Hepatic stellate cell (primary cell): ENCODE measurements at places on chromosomes 7 and 10.

GRCh38 chr7:29270594-29271318, 76.2 kb downstream of the CHN2 start:
- DNase-seq, result no peak

DNA sequence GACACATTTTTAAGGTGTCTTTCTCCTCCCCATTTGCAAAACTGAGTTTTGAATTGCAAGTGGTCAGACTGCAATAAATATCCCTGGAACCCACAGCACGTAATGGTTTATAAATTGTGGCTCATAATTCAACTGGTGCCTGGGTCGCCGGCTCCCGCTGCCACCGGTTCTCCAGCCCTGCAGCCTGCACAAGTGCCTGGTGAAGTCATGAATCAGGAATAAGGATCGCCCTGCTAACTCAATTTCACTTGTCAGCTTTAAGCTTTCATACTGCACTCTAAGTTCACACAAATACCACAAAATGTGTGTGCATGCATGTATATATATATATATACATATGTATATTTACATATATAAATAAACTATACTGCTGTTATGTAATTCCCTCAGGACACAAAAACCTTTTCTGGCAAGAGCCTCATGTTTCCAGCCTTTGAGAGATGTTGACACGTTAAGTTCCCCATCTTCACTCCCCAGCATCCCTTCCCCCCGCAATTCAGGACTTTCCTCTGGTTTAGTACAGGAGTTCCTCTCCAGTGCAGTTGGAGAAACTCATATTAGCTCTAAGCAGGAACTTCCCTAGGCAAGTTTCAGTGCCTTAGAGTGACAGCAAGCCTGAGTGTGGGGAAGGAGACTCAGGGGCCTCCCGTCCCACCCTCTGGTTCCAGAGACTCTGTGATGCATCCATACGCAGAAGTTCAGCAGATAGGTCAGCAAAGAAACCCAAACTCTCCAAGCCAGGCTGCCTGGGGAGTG, 129.2 kb upstream of the UNC5B start:
- DNase-seq, result no peak

DNA sequence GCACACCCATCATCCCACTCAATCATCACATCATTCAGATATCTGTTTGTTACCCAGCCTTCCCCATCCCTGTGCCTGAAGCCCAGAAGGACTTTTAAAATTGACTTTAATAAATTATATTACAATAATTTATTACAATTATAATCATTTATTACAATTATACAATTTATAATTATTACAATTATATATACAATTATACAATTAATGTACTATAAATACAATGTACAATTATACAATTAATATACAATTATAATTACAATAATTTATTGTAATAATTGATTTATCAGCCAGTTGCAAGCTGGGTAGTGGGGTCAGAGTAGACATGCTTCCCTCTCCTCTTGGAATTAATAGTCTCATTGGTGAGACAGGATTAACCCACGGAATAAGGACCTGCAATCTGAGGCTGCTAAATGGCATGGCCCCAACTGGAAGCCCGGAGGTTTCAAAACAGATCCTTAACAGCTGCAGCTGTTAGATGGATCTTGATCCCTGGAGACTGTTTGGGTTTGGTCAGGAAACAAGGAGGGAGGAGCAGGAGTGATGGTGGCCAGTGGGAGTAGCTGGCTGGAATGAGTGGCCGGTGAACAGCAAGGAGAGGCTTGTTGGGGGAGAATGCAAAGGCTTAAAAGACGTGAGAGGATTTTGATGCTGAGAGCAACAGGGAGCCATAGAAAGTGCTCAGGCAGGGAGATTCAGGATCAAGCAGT, 402.8 kb upstream of the PODXL start:
- no peak for DNase-seq

DNA sequence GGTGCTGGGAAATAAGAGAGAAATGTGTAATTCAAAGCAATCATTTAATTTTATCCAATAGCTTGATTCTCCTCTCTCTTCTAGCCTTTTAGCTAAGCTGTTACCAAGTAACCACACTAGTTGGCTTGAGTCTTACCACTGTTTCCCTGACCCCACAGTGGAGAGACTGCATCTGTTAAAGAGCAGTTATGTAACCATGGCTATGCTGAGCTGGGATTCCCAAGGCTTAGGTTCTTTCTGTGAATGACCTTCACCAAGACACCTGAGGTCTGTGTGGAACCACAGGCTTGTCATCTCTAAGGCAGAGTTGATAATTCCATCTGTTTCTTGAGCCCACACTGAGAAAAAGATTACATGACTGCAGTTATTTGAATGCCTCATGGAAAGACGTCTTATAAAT, 47.7 kb upstream of the ATRNL1 start:
- DNase-seq, result no peak

- DNase-seq, result no peak
Observed at GRCh38 chr7:35695473-35695850, 527 bp upstream of the HERPUD2 start.

DNA sequence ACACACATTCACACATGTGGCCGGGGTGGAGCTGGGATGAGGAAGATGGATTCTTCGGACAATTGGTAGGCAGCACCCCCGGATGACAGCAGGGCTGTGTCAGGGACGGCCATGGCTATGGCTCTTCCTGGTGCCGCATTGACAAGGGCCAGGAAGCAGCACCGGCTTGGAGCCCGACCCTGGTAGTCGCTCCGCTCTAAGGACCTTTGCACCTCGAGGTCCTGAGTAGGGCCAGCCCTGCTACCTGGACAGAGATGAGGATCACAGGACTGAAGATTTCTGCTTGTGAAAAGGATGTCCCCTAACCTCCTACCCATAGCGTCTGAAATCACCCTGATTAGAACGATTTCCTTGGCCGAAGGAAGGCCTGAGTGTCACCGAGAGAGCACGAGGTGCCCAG, 134.1 kb downstream of the ADARB2 start:
- DNase-seq, result no peak

- DNase-seq, result no peak
Observed at GRCh38 chr7:87131771-87132170, 20.5 kb upstream of the DMTF1 start.

GRCh38 chr10:30000802-30001571, 58.4 kb downstream of the JCAD start:
- peak; percentile 68 for DNase-seq

DNA sequence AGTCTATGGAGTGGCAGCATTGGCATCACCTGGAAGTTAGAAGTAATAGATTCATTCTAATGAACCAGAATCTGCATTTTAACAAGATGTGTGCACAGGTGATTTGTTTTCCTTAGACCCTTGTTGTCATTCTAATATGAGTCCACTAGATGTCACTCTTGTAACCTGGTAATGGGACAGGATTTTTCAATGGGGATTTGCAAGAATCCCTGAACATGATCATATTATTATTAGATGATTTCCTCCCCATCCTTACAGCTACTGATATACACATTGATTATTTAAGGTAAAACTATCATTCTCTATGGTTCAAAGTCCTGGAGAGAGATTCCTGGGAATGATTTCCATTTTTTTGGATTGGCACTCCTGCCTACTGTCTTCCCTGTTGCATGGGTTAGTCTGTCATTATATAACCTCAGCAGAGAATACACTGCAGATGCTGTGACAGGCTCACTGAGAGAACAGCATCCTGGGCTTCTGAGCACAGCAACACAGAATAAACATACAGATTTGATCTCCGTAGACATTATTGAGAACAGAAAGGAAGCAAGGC, 194.9 kb downstream of the SUGCT start:
- DNase-seq, result peak; percentile 43

DNA sequence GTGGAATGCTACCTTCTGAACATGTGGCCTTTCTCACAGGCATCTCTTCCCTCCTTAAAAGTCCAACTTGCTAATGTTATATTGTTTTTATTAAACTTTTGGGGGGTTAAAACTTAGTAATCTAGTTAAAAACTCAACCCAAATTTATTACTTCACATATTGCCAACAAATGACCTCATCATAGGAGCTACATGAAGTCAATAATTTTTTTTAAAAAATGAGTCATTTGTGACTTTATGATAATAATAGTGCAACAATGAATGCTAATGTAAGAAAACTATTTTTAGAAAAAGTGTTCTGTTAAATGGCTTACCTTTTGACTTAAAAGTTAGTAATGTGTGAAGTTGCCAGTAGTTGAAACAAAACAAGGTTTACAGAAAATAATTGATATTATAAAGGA, 325.9 kb upstream of the FZD1 start:
- no peak for DNase-seq

GRCh38 chr7:10708447-10708846, 265.2 kb upstream of the PHF14 start:
- DNase-seq, result no peak

GRCh38 chr10:73653701-73654100, 2.1 kb downstream of the SYNPO2L start:
- DNase-seq, result no peak

DNA sequence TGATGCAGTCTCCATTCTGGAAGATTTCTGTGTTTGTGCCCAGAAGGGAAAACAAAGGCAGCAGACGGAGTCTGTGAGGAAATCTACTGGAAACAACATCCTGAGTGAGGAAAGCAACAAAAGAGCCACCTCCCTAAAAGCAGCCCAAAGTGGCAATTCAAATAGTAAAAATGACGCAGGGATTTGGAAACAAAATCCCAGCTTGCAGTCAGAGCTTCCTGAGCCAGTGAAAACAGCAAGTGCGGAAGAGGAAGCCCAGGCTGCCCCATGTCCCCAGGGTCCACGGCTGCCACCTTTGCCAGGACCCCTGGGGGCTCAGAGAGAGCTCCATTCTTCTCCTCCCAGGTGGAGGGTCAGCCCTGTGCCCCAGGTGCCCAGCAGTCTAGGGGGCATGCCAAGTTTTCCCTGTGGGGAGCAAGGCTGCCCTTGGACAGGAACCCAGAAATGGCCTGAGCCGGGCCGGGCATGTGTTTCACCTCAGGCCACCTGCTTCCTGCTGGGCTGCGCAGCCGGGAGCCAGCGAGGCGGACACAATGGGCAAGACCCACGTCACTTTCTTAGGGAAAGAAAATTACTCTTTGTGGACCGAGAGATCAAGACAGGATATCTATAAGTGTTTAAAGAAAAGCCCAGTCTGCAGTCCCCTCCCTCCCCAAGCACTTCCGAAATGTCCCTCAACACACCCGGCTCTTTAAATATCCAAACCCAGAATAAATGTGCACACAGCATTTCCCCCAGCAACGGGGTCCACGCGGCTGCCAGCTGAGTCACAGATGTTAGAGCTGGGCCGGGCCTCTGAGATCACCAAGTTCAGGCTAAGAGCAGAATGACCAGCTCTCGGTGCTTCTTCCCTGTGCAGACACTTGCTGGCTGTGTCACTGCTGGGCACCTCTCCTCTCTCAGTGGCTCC, 231.1 kb downstream of the ARHGAP12 start:
- DNase-seq, result peak; percentile 66

DNA sequence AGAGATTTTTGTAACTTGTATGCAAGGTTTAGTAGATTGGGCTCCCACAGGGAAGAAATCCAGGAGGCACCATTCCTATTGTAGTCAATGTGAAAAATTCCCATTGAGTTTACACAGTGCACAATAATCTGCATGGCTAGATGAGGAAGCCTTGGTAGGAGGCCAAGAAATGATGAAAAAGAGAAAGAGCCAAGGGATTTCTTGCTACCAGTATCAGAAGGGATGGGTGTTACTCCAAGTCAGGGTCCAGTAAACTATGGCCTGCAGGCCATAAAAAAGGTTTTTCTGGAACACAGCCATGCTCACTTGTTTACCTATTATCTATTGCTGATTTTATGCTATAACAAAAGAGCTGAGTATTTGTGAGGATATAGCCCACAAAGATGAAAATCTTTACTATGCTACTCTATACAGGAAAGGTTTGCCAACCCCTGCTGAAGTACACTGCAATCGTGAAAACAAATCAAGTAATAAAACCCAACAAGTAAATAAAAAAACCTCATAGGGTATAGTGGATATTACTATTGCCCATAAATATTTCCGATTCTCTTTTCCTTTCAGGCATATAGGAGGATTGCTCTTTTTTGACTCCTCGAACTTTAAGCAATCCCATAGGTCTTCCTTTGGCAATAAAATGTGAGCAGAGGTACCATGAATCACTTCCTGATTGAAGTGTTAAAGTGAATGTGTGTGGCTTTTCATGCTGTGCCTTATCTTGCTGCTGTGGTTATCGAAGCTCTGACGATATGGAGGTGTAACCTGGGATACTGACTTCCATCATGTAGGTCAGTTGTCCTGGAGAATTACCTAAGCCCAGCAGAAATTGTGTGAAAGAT, 256.3 kb upstream of the MAGI2 start:
- no peak for DNase-seq

DNA sequence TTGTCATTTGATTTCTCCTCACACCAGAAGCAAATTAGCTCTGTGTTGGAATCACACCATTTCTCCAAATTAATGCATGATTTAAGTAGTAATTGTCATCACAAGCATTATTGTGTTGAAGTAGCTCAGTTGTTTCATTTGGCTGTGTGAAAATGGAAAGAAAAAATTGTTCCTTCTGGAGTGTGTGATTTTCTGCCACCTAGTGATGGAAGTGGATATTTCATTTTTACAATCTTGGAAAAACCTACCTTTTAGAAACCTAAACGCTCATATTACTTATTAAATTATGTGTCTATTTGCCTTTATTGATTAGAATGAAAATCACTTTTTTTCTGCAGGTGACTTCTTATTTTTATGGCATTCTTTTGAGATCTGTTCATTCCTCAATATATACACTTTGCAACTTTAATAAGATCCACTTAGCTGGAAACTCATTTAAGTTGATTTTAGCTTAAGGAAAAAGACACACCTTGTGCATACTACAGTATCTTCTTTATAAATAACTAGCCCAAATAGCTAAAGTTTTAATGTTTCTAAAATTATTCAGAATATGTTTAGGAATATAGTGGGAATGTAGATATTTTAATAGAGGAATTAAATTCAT, 50.0 kb downstream of the SRI start:
- DNase-seq, result no peak

- DNase-seq, result no peak
Observed at GRCh38 chr10:128386816-128387604, 260.8 kb upstream of the MKI67 start.

DNA sequence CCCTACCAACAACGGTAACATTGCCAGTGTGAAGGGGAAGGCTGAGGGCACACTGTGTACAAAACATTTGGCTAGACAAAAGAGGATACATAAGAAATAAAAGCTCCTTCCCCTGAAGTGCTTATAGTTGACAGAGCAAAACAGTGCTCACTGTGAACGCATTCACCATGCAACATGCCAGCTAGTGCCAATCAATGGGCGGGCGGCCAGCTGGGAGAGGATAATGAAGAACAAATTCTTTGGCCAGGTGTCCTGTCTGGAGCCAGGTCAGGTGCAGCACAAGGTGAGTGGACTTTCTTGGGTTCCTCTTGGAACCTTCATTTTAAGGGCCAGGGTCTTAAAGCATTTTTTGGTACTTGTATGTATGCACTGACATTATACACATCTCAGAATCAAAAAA, 106.1 kb downstream of the ICA1 start:
- DNase-seq, result no peak

GRCh38 chr10:118488710-118489497, 106.5 kb downstream of the PRLHR start:
- DNase-seq, result no peak

DNA sequence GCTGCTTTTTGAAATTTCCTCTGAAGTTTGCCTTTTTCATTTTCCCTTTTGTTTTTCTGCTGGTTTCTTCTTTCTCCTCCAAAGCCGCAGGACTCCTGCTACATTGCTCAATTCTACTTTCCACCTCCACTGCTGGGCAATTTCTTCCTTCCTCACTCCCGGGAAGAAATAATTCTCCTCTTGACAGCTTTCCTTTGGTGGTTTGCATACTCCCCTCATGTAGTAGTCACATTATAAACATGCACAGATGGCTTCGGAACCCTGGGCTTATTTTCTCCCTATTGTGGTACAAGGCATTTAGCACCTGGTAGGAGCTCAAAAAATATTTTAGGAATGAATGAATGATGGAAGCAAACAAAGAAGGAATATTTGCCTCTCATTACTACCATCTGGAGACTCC, 977.2 kb downstream of the LRMDA start:
- DNase-seq, result no peak

GRCh38 chr7:116547347-116547746, 22.5 kb downstream of the CAV1 start:
- DNase-seq, result peak; percentile 57
